ENCODE measurements at places on chromosomes 4 and X.
A peak's percentile ranks its signal among the peaks of the same experiment; 100 is the strongest.

GRCh38 chr4:122602277-122603142, 18.4 kb downstream of the IL21 start:
- no peak for DNase-seq

- DNase-seq = no peak
These were observed 656.0 kb upstream of the HS3ST1 start for GRCh38 chr4:12084690-12085089.

DNA sequence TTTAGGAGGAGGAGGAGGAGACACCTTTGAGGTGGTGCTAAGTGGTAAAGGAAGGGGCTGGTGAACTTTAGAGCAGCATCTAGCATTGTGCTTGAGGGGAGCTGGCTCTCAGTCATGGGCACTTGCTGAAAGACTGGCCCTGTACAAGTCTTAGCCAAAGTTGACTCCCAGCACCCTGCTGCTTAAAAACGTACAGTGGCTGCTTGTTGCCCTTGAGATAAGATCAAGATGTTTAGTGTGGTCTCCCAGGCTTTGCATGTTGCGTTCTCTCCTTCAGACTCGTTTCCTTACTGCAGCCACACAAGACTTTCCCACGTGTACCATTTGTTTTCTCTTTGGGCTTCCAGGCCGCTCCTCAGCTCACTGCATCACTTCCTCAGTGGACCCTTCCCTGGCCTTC, 1.8 kb downstream of the MED28 start:
- no peak for DNase-seq

GRCh38 chr4:176498617-176499256, 179.0 kb downstream of the SPCS3 start:
- DNase-seq = no peak

DNA sequence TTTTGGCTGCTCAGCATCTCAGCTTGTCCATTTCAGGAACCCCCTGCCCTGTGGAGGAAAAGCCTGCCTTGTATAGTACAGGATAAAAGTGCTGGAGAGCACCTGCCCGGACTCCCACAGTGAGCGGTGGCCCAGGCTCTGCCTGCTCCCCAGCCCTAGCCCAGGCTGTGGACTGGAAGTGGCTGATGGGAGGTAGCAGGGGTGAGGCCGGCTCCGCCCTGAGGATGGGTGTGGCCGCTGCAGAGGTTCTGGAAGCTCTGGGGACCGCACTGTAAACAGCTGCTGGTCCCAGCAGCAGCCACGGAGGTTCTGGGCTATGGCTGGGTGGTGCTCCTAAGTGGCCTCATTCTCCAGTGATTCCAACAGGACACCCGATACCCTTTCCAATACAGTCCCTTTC, 56.6 kb upstream of the HELT start:
- DNase-seq = peak; percentile 4

GRCh38 chr4:24249972-24250371, 334.4 kb downstream of the DHX15 start:
- no peak for DNase-seq

DNA sequence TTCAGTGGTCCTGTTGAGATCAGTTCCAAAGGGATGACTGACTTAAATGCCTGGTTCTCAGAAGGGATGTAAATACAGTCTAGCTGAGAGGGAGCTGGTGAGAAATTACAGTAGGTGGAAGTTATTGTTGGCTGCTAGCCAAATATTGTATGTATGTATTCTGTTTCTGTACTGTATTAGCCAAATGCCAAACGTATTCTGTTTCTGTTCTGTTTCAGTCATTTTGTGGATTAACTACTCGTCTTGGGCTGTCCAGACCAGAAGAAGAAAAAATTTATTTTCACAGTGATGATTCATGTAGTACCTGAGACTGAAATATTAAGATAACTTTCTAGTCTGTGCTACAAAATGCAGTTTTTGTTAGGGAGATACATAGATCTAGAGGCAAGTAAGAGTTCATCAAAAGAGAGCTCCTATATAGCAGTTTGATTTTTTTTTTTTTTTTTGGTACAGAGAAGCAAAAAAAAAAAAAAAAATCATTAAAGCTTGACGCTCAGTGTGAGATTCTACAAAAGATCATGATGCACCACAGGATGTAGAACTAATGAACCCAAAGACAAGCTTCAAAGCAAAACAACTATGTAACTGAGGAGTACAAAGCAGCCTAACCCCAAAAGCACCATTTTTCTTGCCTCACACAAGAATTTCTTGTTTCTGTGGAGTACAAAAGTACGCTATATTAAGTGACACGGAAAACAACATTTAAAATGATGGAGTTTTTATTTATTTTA, 54.8 kb downstream of the CASP6 start:
- DNase-seq = no peak

DNA sequence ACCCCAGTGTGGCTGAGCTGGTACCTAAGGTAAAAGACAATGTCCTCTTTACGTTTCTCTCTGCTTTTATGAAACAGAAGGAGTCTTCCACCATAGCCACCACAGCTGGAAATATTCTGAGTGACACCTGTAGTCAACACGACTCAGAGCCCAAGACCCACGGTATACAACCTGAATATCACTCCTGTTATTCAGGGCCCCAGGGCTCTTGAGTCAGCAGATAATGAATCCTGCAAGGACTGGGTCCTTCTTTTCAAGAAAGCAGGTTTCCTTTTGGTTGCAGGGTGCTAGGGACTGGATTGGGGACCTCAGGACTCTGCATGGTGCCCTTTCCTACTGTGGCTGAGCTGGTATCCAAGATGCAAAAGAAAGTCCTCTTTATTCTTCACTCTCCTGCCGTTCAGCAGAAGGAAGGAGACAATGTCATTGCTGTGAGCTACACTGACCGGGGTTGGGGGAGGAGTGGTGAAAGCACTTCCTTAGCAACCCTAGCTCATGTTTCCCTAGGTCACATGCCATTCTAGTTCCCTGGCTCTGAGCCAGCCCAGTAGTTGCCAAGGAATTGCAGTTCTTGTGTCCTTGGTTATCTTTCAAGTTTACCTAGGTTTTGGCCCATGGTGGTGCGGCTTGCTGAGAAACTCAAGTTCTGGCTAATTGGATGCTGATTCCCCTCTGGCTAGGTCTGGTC, 23.7 kb upstream of the UNC5C start:
- no peak for DNase-seq

DNA sequence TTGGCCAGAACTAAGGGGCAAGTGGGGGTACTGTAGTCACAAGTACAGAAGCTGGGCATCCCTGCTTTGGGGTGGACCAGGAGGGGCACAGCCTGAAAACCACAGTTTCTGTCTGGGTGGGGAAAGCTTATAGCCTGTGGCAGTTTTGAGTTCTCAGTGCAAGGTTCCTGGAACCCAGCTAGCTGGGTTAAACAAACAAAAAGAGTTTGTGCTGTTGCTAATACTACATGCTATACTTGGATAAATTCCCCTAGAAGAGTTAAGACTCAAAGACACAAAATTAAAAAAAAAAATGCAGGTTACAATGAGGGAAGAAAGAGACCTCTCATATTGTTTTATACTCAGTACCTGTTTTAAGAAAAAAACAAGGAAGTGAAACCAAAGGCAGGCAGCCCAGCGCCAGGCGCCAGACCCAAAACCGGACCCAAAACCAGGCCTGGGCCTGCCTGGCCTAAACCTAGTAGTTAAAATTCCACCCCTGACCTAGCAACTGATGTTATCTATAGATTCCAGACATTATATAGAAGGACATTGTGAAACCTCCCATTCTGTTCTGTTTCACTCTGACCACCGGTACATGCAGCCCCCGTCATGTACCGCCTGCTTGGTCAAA, 50.8 kb downstream of the SLC2A9 start:
- no peak for DNase-seq

DNA sequence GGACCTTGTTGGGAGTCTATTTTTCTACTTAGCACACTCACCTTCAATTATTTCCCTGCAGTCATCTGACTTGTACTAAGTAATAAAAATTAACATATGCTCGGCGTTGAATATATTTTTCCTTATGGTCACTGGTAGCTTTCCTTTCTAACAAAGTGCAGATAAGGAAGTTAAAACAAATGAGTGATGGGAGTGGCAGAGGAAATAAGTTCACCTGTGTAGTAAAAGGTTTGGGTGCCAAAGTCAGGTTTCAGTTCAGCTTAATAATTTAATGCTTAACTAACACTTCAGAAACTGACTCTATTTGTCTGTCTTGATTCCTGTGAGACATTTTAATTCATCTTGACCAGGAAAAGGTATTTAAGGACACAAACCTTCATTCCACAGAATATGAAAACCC, 184.4 kb downstream of the PCDH7 start:
- no peak for DNase-seq

DNA sequence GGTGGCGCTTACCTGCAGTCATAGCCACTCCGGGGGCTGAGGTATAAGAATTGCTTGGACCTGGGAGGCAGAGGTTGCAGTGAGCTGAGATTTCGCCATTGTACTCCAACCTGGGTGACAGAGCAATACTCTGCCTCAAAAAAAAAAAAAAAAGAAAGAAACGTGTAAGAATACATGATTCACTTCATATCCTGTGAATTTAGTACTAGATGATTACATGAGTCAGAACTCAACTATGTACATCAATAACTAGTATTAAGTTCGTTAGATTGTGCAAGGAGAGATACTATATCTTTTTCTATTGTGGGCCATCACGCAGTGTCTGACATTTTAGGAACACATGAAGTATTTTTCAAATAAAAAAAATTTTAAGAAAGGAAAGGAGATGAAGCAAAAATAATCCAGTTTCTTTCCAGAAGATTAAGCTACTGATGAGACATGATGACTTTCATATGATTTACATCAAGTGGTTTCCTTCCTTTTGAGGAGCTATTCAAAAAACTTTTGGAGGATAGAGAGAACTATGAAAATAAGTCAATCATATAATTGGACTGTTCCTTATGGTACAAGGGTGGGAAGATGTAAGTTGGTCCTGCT, 64.7 kb upstream of the EXOC1L start:
- no peak for DNase-seq

GRCh38 chr4:11732155-11732554, 303.5 kb upstream of the HS3ST1 start:
- no peak for DNase-seq

DNA sequence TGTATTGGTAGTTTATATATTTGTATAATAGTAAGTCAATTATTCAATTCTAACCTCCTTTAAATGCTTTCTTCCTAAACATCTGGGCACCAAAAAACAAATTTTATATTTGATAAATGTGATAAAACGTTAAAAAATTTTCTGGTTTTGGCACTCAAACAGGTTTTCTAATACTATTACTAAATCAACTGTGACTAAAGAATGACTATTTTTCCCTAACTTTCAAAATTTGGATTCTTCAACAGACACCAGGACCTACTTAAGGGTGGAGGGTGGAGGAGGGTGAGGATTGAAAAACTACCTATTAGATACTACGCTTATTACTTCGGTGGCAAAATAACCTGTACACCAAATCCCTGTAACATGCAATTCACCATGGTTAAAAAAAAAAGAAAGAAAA, 555.5 kb downstream of the IL15 start:
- DNase-seq = no peak

GRCh38 chrX:75156531-75156945, 455 bp upstream of the ABCB7 start:
- peak; percentile 60 for DNase-seq

- no peak for DNase-seq
These were observed 826.2 kb upstream of the TENM3 start for GRCh38 chr4:181416966-181417365.

GRCh38 chr4:51866835-51867234, 23.9 kb downstream of the DCUN1D4 start:
- DNase-seq = no peak

GRCh38 chr4:67550451-67550850, 5.1 kb upstream of the CENPC start:
- no peak for DNase-seq

GRCh38 chr4:3070709-3071500, 3.4 kb downstream of the HTT-AS start:
- DNase-seq = no peak

- peak; percentile 66 for DNase-seq
These were observed 1.2 kb upstream of the CCNG2 start for GRCh38 chr4:77155631-77156452.

GRCh38 chr4:88177983-88178625, 19.7 kb upstream of the ABCG2 start:
- DNase-seq = no peak

DNA sequence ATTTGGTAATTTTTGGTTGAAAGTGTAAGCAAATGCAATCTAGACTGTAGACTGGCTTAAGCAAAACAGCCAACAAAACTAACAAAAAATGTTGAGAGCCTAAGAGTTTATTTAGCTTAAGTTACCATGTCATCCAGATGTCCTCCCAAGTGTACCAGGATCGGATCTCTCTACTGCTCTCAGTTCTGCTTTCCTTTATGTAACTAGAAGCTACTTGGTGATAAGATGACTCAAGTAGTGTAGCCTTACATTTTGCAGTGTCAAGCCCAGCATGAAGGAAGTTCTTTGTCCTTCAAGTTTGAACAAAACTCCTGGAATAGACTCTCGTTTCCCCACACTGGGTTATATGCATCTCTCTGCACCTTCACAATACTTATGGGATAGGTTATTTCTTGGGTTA, 1500.0 kb downstream of the STIM2 start:
- no peak for DNase-seq

GRCh38 chrX:107978707-107979307, 3.4 kb downstream of the TEX13B start:
- DNase-seq = peak; percentile 4

DNA sequence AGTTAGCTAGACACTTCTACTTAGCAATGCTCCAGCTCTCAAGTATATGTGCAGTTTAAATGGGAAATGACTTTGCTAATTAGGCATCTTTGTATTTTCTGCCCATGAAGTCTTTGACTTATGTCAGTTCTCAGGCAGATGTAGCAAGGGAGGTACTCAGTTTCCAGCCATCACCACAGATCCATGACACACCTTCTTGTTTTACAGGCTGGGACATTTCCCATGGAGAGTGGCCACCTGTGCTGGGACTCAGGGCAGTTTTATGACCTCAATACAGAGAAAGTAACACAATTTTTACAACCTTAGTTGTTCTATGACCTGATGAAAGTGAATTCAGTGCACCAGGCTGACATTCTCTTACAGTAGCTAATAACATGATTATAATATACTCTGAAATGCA, 280.7 kb upstream of the GK2 start:
- no peak for DNase-seq

DNA sequence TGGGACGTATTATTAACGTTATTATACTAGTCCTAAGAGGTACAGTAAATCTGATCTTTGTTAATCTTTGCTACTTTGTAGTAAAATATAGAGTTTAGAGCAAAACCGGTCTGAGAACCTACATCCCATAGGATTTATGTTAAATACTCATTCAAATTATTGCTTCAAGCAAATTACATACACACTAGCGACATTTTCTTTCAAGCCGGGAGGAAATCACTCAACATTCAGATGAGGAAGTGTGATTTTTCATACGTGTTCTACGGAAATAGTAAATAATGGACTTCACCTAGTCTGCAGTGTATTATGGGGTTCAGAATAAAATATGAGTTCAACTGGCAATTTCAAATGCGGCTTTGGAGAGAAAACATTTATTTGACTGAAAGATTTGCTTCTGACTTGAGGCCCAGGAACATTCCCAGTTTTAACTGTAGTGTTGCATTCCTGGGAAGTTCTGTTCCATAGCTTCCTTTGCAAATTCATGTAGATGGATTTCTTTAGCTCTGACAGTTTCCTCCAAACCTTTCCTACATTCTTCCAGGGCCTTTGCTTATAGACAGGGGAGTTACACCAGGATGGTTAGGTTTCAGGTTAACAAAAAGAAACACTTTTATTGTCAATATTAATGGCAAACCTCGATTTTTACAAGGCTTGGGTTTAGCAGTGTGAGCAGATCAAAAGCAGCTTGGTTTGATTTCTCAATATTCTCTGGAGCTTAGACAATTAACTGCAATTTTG, 5.3 kb upstream of the HAND2 start:
- DNase-seq = no peak

Data from DMS79 treated with DMSO at 0.1 percent for 48 hours (cell line).